Activated T-cell treated with anti-CD3 and anti-CD28 coated beads for 48 hours (primary cell): ENCODE measurements at places on chromosomes 3 and 15.

DNA sequence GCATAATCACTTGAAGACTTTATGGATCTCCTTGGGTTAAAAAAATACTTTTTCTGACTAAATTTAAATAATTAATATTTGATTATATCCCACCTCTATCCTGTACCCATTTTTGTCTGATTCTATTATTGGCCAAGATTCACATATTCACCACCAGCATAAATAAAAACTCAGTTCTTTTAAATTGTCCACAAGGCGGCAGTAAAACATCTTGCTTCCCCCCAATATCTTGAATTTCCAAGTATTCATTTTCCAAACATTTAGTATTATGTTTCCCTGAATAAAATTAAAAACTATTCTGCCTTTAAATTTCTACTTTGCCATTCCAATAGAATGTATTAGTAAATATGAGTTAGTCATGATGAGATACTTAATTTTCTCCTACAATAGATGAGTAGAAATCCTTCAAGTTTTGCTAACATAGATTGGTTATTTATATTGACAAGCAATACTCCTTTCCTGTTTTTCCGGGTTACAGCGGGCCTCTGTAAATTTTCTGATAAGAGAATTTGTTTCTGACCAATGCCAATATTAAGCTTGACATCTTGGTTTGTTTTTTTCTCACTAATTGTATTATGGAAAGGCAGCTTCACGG, 218.7 kb upstream of the MDFIC2 start:
- no peak for DNase-seq

GRCh38 chr15:66369773-66370651, 13.5 kb upstream of the TIPIN start:
- no peak for DNase-seq

GRCh38 chr3:48273594-48274211, 32.8 kb downstream of the ZNF589 start:
- DNase-seq: peak; percentile 27

- DNase-seq: no peak
Observed at GRCh38 chr3:171218069-171218468, 191.5 kb upstream of the SLC2A2 start.

DNA sequence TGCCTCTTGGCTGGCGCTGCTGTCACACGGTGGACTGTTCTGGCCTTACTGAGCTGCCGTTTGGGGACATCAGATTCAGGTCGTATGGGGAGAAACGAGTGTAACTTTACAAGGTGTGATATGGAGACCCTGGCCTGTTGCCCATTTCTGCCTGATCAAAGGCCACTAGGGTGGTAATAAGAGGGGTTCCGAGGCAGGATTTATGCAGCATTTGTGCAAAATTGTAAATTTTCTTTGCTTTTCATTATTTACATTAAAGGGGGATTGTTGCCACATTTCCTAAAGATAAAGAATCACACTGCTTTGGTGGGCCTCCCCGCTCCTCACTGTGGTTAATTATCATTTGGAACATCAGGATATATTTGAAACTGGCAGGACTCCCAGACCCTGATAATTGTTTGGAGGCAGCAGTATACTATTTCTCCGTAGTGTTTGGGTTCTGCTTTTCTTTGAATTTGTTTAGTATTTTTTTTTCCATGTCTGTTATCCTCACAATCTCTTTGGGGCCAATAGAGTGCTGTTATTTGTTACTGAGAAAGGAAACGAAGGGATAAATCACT, 891 bp downstream of the NXPE3 start:
- DNase-seq: no peak

GRCh38 chr3:21484828-21485144, 266.2 kb downstream of the ZNF385D start:
- no peak for DNase-seq

DNA sequence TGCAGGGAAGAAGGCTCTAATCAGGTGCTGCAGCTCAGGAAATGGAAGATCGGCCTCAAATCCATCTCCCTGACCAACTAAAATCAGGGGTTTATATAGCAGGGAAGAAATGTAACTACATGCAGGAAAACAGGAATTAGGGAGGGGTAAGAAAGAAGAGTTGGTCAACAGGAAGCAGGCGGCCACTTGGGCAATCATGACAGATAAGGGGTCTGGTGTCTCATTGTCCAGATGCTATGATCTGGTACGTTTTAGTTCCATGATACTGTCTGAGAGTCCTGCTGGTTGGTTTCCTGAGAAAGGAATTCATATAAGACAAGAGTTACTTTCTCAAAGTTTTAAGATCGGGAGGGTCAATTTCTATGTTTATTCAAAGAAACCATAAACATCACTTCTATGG, 24.2 kb downstream of the KATNBL1 start:
- DNase-seq: no peak

DNA sequence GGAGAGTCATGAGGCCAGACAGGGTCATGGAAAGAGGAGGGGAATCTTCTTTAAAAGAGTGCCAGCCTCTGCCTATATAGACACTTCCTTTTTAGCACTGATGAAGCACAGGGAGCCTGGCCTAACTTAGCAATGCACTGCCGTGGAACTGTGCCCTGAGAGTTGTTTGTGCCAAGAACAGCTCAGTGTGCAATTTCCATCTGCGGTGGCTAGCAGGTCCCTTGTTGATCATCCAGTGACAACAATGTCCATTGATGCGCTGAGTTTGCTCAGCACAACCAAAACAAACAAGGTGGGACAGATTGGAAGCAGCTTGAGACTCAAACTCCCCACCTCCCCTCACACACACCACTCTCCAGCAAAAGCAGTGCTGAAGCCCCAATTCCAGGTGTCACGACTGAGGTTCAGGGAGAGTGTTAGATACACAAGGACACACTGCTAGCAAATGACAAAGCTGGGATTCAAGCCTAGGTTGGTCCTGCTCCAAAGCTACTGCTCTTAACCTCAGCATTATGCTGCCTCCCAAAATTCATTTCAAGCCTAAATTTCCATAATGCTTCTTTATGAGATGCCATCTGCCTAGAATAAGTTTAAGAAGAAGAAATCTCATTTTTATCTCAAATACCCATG, 316.6 kb upstream of the UBE2E2 start:
- DNase-seq: no peak

- no peak for DNase-seq
Observed at GRCh38 chr3:147400111-147400510, 6.2 kb downstream of the ZIC4 start.

- DNase-seq: no peak
Observed at GRCh38 chr3:155852341-155852740, 1.9 kb downstream of the SLC33A1 start.

GRCh38 chr3:159860269-159861116, 128.1 kb upstream of the IL12A start:
- no peak for DNase-seq

- DNase-seq: no peak
Observed at GRCh38 chr3:124763644-124764358, 33.5 kb downstream of the UMPS start.

DNA sequence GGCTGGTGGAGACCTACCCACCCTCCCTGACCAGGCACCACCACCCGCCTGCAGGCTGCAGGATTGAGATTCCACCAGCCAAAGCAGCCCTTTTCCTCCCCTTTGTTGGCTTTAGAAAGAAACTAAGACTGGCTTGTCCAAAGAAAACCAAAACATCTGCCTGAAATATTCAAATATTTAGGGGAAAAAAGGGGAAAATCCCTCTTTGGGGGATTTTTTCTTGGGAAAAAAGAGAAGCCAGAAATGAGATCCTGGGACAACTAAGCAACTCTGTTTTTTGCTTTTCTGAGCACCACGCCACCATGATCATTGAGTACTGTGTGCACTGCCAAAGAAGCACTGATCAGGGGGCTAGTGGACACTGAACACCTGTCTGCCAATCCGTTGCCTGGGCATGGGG, 2.6 kb downstream of the DCLK3 start:
- no peak for DNase-seq

- DNase-seq: no peak
Observed at GRCh38 chr3:30945291-30945690, 50.8 kb upstream of the GADL1 start.

DNA sequence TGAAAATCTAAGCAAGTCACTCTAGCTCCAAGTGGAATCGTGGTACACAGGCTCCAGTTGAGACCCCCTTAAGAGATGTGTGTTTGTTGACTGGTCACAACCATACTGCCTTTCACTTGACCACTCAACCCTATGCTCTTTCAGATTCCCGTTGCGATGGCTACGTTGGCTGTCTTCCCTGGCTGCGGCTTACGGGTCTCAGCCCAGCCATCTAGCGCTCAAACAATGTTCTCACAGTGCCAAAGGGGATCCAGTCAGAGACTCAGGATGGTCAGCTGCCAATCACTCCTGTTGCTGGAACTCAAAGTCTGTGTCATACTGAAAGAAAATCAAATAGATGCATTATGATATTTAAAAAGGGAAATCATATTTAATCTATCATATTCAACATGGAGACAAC, 237.6 kb downstream of the ITPR1 start:
- DNase-seq: no peak

GRCh38 chr3:33668618-33669017, 49.4 kb downstream of the CLASP2 start:
- DNase-seq: no peak

DNA sequence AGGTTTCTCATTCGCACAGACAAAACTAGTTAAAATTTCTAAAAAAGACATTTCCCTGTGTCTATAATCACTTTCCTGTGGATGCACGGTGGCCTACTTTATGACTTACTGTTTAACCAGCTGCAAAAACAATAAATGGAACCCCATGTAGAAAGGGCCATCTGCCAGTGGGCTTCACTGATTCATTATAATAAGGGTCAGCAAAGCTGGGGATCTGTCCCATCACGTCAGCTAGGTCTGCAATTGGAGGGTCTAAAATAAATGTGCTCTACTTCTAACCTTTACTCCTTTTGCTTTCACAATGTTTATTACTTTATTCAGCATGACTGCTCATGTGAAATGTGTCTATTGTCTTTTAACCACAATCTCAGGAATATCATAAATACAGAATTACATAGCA, 43.1 kb upstream of the NMD3 start:
- DNase-seq: no peak

- DNase-seq: no peak
Observed at GRCh38 chr3:133757701-133758567, 11.7 kb downstream of the TF start.
